KBM-7 (cell line): ENCODE measurements at places on chromosomes 12 and 14.
A peak's percentile ranks its signal among the peaks of the same experiment; 100 is the strongest.

DNA sequence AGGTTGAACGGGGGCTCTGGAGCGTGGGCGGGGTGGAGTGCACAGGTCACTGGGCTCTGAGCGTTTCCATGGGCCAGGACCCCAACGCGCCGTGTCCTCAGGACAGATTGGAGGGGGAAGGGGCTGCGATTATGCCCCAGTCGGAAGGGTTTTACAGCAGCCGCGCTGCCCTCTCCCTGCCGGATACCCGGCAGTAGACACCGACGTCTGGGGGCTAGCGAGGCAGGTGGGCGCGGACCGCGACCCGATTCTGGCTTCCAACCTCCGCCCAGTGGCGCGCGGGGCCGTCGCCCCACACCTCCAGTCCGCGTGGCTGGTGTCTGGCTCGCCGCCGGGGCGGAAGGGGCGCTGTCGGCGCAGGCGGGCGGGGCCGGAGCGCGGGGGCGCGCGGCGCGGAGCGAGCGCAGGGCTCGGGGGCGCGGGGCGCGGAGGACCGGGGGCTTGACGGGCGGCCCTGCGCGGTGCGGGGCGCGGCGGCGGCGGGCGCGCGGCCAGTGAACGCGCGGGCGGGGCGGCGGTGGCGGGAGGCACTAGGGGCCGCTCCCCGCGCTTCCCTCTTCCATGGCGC, 2.4 kb upstream of the KIF26A start:
- peak; percentile 15 for DNase-seq

DNA sequence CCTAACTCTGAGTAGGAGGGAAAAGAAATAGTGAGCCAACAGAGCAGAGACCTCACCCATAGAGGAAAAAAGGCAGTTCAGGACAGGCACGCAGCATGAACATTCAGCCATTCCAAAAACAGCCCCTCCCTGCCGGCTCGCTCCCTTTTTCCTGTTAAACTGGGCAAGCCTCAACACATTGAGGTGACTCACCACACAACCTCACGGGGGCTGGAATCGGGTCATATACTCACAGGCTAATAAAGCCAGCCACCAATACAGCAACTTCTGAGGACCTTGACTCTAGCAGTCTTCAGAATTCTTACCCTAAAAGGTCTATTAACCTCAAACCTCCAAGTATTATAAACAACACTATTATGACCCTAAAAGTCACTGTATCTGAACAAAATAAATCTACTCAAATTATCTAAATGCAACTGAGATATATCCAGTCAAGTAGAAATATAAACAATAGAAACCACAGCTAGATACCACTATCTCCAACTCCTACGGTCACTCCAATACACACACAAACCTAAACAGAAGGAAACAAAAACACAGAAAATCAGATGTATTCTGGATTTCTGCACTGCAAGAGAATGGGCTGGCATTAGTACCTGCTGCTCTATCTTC, 6.3 kb downstream of the YBX3 start:
- DNase-seq, result no peak

DNA sequence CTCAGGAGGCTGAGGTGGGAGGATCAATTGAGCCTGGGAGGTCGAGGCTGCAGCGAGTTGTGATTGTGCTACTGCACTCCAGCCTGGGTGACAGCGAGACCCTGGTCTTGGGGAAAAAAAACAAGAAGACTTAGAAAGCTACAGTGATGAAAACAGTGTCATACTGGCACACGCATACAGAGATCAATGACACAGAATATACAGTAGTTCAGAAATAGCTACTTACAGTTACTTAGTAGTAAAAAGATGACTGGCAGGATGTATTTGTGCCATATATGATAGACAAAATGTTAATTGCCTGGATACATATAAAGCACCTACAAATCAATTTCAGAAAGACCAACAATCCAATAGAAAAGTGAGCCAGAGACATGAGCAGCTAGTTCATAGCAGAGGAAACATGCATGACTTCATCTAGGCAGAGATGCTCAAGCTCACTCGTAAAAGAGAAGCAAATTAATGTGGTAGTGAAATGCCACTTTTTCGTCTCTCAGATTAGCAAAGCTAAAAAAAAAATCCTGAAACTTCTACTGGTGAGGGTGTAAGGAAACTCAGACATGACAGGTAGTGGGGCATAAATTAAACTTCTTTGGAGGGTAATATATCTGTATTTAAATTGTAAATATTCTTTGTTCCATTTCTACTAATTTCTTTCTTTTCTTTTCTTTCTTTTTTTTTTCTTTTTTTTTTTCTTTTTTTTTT, 2.5 kb upstream of the ALDH2 start:
- DNase-seq, result peak; percentile 36

DNA sequence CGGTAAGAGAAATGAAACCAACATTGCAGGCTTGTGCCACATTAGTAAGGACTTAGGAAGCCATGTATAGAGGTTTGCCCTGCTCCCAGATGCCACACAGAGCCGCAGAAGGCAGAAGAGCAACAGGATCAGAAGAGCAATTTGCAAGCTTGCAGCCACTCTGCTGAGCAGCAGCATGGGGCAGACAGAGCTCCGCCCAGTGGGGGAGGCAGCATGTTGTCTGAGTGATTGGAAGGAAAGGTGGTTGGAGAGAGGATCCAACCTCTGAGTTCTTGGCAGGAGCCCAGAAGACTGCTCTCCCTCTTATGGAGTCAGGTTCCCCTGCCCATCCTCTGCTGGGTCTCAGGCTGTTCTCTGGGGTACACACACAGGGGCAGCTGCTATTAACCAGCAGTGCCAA, 2.3 kb upstream of the KRT6A start:
- DNase-seq, result peak; percentile 36

DNA sequence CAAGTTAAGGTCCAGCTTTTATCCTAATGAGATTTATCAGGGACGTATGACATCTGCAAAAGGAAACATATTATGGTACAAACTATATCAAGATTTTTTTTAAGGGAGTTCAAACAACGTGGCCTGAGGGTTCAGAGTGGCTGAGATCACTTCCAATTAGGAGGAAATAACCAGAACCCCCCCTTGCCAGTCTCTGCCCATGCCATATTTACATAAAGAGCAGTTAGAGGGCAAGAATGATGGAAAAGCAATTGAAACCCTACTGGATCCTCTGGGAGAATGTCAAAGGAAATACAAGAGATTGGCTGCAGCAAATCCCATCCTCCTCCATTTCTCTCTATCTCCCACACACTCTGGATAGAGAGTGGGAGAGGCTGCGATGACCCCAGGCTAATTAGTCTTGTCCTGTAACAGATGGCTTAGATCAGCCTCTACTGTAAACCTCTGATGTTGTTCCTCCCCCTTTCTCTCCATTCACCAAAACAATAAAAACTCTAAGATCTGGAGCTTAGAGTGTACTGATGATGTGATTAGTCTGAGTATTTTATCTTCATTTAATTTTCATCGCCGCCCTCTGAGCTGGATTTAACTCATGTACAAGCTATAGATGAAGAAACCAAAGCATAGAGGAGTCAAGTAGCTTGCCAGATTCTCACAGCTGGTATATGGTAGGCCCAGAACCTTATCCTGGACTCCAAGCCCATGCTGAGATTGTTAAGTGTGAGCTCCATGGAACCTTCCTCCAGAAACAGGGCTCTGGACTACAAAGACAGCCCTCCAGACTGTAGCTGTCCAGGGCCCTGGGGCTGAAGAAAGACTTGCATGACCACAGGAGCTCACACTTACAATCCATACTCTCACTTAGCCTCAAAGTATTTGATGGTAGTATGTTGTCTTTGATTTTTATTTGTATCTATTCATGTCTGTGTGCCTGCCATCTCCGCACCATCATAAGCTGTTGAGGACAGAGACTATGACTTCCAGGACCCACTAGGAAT, 54.1 kb upstream of the GNG2 start:
- DNase-seq, result no peak

DNA sequence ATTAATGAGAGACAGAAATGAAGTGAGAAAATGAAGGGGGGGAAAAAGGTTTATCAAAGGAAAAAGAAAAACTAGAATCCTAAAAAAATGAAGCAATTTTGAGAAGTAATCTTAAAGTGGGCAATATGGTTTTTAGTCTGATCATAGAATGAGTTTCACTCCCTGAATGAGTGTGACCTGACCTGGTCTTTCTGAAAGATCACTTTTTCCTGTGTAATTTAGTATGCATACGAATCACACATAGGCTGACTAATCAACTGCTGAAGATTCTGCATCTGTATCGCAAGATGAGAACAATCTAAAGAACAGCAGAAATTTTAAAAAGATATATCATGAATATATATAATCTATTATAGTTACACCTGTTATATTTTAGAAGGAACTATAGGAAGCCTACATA, 11.3 kb downstream of the GNPTAB start:
- no peak for DNase-seq

GRCh38 chr14:91036741-91037469, 23.5 kb downstream of the RPS6KA5 start:
- DNase-seq, result no peak

DNA sequence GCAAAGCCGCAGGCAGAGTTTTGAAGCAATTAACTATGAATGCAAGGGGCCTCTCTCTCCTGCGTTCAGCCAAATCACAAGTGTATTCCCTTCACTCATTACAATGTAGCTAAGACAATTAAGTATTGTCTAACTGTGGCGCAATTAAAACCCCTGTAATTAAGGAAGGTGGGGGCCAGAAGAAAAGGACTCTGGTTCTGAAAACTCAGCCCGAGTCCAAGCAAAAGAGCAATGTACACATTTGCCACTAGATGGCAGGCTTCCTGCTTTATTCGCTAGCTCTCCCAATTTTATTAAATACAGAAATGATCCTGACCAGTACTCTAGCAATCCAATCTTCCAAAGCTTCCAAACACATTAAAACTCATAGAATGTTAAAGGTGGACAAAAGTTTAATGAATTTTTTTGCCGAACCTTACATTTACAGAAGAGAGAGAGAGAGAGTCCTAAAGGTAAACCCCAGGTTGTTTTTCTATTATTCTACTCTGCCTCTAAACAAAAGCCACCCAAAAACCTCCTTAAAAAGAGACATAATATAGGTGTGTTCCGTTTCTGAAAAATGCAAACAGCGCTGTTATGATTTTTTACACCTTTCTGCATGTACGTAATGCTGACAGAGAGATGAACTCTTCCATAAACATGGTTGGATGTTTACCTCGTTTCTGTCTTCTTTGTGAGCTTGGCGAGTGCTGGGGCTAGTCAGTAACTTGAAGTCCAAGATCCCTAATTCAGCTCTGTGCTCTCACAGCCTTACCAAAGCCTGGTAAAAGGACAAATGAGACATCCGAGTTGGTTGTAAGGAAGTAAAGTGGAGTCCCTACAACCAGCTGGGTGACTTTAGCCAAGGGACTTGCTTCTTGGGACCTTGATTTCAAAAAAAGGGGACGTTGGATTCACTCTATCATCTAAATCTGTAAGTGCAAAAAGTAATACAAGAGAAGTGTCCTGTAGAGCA, 50.9 kb upstream of the VASH1 start:
- peak; percentile 60 for DNase-seq

GRCh38 chr12:108751821-108752220, 20.5 kb upstream of the CORO1C start:
- DNase-seq, result no peak

- DNase-seq, result no peak
These were observed 21.5 kb upstream of the BEGAIN start for GRCh38 chr14:100608586-100609330.

DNA sequence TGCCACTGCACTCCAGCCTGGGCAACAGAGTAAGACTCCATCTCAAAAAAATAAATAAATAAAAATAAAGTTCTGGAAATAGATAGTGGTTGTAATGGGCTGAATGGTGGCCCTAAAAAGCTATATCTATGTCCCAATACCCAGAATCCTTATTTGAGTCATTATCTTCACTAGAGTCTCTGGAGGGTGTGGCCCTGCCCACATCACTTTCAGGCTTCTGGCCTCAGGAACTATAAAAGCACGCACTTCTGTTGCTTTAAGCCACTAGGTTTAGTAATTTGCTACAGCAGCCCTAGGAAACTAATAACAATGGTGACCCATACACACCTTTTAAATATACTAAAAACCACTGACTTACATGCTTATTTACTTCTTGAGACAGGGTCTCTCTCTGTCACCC, 49.9 kb downstream of the MAP3K9 start:
- DNase-seq, result no peak

DNA sequence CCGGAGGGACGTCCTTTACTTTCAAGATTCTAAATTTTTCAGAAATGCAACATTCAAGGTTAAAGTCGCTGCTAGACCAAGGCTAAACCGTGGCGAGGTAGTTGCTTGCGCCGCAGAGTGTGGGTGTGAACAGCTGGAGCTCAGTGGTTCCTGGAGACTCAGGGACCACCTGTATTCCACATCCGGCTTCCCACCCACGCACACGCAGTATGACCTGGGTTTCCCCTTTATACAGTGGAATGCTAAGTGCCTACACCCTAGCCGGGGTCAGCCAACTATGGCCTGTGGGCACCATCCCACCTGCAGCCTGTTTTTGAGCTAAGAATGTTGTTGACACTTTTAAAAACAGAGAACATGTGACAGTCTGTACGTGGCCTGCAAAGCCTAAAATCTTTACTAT, 42.9 kb upstream of the TESC start:
- DNase-seq, result no peak

DNA sequence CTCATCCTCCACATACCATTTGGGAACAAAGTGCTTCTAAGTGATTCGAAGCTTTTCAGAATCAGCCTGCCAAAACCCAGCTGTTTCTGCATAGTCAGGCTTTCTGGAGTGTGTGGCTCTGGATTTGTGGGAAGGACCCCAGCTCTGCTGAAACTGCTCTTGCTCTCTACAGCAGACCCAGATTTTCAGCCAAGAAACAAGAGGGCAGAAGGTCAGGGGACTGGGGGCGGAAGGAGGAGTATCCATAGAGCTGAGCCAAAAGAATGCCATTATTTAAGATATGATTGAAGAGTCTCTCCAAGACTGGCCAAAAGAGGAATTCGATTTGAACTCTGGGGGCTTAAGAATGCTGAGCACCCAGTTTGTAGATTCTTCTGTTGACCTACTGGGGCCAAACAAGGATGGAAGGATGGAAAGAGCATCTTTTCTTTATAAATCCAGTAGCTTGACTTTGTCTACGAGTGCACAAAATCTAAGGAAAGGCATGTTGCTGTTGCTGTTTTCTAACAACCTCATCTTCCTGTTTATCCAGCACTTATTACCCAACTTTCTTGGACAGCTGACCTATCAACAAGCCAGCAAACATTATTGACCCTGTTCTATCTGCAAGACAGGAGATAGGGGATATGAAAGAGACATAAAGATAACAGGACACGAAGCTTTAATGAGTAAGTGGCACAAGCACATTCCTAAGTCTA, 29.2 kb downstream of the FBLN5 start:
- DNase-seq, result no peak

DNA sequence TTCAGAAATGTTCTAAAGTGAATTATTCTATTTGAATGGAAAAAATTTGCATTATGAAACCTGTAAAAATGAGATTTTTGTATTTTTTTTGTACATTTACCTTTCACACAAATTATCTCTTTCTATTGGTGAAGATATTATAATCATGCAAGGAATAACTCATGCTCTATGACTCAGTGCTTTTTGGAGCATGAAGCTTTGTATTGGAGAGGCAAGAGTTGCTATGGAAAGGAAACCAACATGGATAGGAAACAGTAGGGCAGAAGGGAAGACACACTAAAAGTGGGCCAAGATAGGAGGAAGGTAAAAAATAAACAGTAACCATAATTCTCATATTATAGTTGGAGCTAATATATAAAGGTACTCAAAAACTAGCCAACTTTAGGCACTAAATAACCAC, 79.0 kb downstream of the PLCZ1 start:
- DNase-seq, result no peak
